Germinal center (tissue), 1 donor: ENCODE measurements at places on chromosomes 1 and 21.

GRCh38 chr1:174988539-174988938 lies 11.2 kb upstream of the CACYBP start:
- DNase-seq: no peak

GRCh38 chr1:70504821-70505193 lies 93.7 kb downstream of the CTH start:
- no peak for DNase-seq

- no peak for DNase-seq
Observed at GRCh38 chr1:244273262-244273844, 178.4 kb downstream of the ADSS2 start.

DNA sequence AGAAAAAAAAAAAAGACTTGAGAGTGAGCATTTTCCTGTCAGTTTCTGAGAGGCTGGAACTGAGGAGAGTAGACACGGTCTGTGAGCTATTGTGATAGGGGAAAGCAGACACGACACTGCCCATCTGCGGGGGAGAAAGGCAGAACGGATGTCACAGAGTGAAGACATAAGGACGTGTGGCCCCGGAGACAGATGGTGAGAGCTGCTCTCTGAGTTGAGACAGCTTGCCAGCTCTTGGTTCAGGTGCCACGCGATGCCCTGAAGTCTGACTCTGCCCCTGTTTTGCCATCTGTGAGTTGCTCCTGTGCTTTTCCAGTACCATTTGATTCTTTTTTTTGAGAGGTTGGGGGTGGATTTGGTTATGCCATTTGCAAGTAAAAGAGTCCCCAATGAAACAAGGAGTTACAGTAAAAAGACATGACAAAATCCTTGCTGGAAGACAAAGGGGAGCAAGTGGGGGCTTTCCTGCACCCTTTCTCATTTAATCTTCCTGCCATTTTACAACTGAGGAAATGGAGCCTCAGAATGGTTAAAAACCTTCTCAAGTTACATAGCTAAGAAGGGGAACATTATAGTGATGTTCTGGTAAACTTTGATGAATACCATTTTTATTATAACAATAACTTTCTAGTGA lies 128.9 kb upstream of the DNAH14 start:
- DNase-seq: no peak

DNA sequence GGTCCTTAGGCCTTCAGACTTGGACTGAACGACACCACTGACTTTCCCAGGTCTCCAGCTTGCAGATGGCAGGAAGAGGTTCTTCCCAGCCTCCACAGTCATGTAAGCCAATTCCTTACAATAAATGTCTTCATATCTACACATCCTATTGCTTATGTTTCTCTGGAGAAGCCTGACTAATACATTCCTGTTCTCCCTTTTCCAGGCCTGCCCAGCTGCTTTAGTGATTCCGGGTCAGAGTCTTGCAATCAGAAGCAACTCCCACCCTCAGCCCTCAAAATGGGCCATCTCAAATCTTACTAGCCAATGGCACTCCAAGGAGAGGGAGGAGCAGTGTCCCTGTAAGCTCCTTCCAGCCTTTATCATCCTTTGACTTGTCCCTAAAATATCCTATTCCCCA lies 16.4 kb upstream of the CPT2 start:
- DNase-seq: no peak

DNA sequence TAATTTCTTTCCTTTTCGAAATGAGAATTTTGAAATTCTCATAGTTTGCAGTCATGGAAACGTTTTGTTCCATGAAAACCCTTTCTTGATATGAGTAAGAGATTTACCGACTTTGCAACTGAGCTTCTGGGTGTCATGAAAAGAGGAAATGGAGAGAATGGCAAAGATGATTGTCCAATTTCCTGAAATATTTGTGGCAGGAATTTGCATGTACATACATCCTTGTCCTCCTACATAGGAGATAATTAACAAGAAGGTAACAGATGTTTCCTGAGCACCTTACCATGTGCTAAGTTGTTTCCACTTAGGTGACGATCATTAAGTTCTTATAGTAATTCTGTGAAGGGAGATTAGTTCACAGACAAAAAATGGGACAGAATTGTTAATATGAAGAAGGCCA lies 170.7 kb downstream of the NEGR1 start:
- DNase-seq: no peak

GRCh38 chr21:46213620-46214286 lies 14.8 kb downstream of the LSS start:
- no peak for DNase-seq

DNA sequence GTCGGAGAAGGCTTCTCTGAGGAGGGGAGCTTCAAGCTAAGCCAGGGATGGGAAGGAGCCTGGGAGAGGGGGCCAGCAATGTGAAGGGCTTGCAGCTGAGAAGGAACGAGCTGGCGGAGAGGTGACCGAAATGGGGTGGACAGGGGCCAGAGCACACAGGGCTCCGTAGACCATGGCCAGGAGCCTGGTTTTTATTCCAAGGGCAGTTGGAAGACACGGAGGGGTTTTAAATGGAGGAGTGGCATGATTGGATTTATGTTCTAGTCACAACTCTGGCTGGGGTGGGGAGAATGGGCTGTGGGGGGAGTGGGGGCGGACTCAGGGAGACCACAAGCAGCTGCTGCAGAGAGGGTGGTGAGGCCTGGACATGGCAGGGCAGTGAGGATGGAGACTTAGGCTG lies 5.1 kb upstream of the EPS8L3 start:
- DNase-seq: no peak

DNA sequence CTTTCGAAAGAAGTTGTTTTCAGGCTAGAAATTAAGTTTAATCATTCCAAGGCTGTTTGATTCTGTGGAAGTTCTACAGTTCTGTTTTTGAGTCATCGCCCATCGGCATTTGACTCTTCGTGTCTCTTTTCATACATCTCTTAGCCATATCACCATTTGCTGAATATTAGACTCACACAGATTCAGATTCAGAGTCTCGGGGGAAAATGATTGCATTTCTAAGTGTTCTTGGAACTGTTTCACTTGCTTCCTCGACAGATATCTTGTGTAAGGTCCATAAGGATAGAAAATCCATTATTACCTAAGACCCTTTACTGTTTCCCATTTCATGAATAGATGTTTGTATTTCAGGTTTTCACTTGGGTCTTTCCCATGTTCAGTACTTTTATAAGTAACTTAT lies 237.0 kb upstream of the SGIP1 start:
- DNase-seq: no peak

DNA sequence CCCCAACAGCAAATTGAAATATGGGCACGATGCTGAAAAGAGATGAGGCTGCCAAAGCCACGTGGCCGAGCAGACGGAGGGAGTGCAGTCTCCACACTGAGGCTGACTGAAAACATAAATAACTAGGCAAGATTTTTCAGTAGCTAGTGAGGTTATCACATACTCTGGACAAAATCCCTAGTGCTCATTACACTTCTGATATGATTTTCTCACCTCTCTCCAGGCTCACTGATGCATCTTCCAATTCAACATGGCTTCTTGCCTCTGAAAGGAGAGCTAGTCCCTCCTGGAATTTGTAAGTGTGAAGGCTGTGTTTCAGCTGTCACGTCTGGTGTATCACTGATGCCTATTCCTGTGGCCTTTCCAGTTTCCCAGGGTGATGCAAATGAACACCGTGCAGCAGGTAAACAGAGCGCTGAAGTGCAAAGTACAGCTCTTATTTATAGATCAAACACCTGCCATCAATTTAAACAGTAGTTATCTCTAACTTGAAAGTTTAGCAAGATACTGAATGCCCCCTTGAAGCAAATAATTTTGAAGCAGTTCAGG lies 656.1 kb downstream of the KIF26B start:
- DNase-seq: peak; percentile 63

- DNase-seq: no peak
Observed at GRCh38 chr21:43934716-43935705, 70.0 kb downstream of the AGPAT3 start.

DNA sequence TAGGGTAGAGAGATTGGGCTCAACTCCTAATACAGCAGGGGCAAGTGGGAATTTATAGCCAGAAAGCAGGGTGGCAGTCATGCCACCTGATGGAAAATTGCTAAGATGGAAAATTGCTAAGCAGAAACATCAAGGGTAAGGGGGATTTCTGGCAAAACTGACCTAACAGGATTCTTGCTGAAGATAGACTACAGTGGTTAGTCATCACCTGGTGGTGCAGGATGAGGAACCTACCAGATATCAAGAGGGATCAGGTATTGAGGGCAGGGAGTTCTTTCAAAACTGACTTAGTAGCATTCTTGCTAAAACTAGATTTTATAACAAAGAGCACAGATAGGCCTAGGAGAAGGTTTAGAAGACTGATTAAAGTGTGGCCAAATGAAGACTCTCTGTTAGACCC lies 292.9 kb downstream of the PLPP3 start:
- no peak for DNase-seq

GRCh38 chr1:8540261-8540941 lies 222.5 kb downstream of the SLC45A1 start:
- no peak for DNase-seq

- DNase-seq: no peak
Observed at GRCh38 chr1:59526240-59526639, 229.3 kb downstream of the FGGY start.

GRCh38 chr1:70979881-70980280 lies 67.7 kb downstream of the PTGER3 start:
- peak; percentile 2 for DNase-seq

GRCh38 chr1:40650075-40650474 lies 15.4 kb downstream of the RIMS3 start:
- peak; percentile 31 for DNase-seq
